ENCODE measurements at places on chromosomes 6 and 20.

DNA sequence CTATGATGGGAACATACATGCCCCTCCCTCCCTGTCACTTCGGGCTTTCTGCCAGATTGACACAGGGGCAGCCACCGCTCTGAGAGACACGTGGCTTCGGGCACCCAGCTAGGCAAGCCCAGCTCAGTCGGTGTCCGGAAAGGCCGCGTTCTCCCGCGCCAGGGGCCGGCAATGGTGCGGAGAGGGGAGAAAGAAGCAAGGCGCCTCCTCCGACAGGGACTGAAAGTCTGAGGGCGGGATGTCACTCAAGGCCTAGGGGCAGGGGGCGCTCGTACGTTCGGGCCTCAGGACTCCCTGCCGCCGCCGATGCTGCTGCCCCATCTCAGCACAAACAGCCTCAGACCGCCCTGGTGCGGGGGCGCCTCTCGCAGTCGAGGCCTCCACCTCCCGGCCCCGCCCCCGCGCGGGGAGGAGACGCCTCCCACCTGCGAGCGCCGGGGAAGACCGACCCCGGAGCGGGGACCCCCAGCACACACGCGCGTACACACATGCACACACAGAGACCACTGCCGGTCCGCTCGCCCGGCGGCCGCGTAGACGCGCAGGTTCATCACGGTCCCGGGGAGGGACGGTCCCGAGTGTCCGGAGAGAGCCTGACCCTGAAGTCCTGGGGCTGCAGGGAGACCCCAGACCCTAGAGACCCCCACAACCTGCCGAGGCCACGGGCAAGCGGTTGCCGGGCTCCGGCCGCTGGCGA is 1.9 kb downstream of the GRM4 start:
- no peak for DNase-seq

DNA sequence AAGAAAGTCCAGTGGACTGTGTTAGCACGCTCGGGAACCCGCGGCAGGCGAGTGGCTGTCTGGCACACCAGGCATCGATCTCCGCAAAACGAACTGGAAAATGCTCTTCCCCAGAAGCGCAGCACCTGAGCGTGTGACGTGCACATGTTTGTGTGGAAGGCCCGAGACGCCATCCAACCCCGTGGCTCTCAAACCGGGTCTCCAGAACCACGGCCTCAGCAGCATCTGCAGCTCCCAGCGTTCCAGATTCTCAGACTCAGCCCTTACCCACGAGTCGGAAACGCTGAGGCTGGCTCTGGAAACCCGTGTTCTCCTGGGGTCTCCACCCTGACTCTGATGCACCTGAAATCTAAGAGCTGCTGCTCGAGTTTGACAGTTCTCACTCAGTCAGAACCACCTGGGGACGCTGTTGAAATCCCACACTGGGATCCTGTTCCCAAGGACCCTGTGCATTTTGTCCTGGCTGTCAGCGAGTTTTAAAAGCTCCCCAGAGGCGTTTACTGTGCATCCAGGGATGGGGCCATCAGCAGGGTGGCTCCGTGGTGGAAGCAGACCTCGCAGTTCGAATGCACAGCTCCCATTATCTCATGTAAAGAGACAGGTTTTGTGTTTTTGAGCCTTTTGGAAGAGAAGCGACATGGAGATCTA is 69.0 kb downstream of the DLL1 start:
- DNase-seq = no peak

DNA sequence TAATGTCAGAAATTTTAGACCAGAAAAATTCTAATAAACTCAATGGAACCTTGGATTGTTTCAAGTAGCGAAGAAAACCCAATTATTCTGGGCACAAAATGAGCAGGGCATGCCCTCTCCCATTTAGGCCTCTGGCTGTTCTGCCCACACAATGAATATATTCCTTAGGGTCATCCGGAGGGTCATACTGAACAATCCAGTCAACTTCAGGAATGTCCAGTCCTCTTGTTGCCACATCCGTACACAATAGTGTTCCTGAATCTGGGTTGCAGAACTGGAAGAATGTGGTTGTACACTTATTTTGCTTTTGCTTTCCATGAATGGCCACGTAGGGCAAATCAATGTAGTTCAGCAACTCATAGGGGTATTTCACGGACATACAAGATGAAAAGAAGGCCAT is 23.4 kb upstream of the RNF144B start:
- DNase-seq = no peak

DNA sequence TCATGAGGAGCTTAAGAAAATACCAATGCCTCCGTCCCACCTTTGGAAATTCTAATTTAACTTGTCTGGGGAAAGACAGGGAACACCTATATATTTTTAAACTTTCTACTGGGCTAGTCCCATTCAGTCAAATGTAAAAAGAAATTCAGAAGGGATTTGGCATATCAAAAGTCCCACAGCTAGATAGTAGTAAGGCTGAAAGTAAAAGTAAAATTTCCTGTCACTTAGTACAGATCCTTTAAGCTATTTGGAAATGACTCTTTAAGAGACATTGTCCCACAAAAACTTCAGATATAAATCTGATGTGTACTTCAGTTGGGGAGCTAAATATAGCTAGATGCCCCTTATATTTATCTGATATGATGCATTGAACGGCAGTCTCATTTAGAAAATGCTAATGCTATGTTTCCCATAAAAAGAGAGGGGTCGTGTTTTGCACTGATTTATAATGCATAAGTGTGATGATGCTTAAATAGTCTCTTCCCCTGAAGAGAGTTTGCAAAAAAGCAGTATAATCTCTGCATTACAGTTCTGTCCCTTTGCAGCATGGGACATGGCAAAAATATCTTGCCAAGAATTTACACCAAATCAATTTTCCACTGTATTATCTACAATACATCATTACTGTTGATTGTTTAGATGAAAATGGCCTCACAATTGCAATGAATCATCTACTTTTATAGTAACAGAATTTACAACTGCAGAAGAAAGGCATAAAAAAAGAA is 860.8 kb upstream of the MAP3K7 start:
- no peak for DNase-seq

- no peak for DNase-seq
Observed at GRCh38 chr6:96794980-96795379, 42.3 kb downstream of the GPR63 start.

DNA sequence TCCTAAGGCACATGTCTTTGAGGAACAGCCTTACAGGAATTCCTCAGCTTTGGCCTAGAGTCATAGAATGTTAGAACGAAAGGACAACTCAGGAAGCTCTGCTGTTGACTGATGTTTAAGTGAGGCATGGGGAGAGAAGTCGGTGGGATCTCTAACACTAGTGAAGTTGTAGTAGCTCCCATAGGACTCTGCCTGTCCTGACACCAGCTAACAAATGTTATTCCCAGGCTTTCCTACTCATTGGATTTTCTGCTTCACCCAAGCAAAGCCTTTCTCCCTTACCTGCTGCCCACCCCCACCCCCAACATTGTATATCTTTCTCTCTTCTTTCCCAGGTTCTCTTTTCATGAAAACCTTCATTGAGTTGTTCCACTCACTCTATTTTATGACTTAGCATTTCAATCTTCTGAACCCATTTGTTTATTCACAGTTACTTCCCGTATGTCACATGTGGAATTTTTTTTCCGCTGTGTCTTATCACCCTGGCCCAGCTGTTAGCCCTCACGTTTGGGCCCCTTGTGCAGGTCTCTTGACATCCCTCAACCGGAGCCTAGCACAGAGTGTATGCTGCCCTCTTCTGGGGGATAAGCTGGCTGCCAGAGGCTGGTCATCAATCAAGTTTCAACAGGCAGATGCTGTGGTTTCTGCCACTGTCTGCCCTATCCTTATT is 39.2 kb upstream of the RNF8 start:
- DNase-seq = no peak

- DNase-seq = no peak
Observed at GRCh38 chr6:85066266-85066665, 301.9 kb upstream of the TBX18 start.

DNA sequence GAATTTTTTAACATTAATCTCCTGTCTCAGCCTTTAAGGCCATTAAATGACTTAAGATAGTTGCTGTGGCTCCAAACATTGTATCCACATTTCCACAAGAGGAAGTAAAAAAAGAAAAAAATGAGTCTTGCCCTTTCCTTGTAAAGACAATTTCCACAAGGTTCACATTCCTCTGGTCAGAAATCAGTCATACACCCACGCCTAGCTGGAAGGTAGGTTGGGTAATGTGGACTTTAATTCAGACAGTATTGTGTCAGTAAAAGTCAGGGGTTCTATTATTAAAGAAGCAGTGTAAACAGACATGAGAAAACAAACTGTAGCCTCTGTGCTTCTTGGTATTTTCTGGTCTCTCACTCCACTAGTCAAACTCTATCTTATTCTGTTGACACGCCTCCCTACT is 682.0 kb downstream of the GRIK2 start:
- DNase-seq = no peak

GRCh38 chr6:144349690-144350527 is 64.8 kb downstream of the UTRN start:
- no peak for DNase-seq

DNA sequence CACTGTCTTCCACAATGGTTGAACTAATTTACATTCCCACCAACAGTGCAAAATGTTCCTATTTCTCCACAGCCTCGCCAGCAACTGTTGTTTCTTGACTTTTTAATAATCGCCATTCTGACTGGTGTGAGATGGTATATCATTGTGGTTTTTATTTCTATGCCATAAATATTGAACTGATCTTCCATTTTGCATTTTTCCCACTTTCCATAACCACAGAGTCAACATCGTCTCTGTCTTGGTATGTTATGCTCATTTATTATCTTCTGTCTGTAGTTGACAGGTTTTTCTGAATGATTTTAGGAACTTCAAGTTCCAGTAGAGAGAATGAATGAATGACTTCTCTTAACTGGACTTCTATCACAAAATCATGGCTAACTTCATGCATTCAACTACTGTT is 259.8 kb downstream of the UST start:
- no peak for DNase-seq
